ENCODE measurements at places on chromosomes 12 and 14.

DNA sequence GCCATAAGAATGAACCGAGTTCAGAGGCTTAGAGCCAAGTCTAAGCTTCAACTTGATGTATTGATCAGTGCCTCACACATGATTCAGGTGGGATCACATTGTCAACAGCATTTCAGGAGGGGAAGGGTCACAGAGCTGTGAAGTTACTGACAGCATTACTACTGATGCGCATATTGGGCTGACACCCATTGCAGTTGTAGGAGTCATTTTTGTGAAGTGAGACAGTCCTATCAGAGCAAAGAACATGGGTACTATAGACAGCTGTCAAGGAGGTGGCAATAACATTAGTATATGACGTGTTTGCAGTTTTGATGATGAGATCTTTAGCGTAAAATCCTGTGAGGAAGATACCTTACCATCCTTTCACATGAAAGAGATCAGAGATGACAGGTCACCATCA is 206.0 kb upstream of the RBM19 start:
- DNase-seq: no peak

DNA sequence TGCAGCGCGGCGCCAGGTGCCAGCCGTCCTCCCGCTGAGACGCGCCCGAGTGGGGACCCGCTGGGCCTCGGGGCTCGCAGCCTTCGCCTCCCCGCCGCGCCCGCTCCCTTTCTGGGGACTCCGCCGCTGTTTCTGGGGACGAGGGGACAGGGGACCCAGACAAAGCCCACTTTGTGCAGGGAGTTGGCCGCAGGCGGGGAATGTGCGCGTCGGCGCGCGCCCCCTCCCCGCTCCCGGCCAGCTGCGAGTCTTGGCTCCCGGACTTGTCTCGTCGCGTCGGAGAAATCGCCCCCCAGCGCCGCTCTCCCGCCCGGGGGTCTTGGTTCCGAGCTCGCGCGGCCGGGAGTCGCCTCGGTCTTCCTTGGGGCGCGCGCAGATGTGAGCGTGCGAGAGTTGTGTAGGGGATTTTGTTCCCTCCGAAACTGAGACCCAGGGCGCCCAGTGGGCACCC is 717 bp downstream of the VASH1 start:
- no peak for DNase-seq

GRCh38 chr12:70049596-70050360 is 193.5 kb upstream of the CNOT2 start:
- DNase-seq: no peak

DNA sequence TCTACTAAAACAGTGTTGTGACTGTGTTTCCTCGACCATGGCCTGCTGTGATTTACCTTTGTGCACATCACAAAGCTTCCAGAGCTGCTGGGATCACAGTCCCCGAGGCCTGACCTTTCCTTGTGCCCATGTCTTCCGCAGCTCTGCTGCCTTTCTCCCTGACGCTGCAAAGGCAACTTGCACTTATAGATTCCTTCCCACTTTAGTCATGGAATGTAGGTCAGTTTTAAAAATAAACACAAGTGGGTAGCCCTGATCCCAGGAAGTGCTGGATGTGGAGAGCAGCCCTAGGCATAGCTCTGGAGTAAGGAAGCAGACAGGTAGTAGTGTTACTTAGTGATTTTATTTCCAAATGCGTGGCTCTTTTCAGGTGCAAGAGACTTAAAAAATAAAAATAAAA is 825.7 kb downstream of the AACS start:
- no peak for DNase-seq

GRCh38 chr12:130128790-130129735 is 33.2 kb upstream of the FZD10 start:
- no peak for DNase-seq

DNA sequence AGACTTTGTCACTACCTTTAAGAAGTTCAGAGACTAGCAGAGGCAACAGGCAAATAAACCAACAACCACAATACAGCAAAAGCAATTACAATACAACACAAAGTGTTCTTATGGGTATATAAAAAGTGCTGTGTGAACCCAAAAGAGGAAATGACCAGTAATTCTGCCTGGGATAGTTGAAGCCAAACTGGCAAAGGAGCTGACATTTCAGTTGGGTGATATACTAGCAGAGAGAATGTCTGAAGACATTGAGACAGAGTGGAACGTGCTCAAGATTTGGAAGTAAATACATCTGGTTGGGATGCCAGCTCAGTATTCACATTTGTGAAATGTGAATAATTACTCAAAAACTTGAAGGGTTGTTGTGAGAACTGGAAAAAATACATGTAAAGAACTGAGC is 80.6 kb upstream of the GTF2A1 start:
- no peak for DNase-seq

- DNase-seq: peak; percentile 63
Observed at GRCh38 chr14:26984311-26985177, 386.7 kb upstream of the NOVA1 start.

DNA sequence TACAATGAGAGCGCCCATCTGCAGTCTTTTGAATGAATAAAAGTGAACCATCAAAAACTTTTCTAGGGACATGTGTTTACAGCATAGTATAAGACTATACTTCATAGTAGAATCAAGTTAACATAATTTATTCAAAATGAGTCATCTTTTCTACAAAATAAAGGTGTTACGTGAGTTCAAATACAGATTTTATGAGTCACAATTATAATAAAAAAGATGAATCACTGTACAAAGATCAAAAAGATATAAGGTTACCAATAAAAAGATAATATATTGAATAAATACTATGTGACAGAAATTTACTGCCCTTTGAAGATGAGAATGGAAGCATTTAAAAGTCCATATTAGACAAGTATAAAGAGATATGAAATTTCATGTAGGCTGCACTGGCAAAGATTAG is 2.8 kb downstream of the MBIP start:
- DNase-seq: no peak

DNA sequence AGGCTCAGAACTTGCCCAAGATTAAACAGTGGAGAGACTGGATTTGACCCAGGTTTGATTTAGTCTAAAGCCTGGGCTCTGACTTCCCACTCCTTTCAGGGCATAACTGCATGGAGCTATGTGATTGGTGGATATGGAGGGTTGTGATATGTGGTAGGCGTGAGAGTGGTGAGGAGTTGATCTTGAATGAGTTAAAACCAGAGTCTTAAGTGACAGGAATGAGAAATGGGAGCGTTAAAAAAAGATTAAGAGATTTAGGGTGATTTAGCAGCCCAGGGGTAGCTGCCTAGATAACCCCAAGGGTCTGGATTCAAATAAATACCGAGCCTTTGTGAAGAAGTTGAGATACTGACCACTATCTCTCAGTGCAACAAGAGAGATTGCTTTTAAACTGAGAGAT is 8.4 kb downstream of the SYNDIG1L start:
- no peak for DNase-seq

DNA sequence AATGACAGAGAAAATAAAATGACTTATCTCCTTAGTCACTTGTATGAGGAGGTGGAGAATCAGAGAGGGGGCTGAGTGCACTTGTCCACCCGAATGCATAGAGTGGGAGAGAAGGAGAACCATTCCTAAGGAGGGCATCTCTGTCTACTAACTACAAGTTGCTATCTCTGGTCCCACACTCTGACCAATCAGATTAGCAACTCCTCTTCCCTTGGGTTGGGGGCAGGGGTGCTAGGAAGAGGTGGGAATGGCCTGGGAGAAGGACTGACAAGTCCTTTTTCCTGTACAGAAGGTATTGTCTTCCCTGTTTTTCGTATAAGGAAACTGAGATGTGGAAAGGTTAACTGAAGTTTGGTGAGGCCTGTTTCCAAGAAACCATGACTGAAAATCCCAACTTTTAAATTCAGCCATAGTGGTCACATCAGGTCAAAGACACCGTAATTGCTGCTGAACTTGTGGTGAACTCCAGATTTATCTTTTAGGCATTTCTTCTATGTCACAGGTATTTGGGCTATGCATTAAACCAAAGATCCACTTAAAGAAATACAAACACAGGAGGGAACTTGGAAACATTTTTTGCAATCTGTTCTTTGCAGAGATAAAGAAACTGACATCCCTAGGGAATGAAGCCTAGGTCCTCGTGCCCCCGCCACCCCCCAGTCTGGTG is 207.8 kb downstream of the CRADD start:
- no peak for DNase-seq

- DNase-seq: no peak
Observed at GRCh38 chr14:51724650-51725049, 72.9 kb downstream of the FRMD6 start.

DNA sequence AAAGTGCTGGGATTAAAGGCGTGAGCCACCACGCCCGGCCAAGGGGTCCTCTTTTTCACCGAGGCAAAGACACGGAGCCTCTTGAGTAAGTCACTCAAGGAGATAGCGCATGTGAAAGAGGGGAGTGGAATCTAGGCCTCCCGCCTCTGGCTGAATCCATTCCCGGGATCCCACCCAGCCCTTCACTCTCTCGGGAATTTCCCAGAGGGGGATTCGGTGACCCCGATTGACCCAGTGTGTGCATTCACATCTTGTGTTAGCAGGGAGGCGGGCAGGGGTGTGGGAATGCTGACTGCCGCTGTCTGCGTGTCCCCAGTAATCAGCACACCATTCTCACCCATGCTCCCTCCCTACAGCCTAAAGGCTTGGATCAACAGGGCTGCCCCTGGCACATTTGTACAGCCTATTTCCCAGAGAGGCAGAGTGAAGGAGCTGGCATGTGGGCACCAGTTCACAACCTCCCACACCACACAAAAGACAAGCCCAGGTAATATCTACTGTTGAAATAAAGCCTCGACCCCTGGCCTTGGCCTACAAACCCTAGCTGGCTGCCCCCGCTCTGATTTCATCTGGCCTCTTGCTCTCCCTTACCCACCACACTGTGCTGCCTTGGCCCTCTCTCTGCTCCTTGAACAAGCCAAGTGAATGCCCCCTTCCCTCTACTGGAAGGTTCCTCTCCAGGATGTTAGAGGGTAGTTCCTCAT is 1.3 kb upstream of the LTBP2 start:
- no peak for DNase-seq

DNA sequence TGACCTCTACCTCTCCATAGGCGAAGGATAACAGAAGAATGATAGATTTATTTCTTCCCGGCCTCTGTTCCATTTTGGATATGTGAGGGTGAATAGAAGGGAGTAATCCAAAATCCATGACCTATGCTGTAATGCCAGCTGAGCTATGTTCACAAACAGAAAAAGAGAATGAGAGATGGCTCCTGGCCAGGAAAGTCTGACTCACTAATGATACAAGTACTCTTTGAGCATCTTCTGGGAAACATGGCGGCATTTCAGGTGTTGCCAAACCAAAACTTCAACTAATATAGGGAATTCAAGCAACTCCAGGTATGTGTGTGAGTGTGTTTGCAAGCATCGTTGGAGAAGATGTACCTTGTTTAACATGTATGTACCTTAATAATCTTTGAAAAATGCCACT is 55.1 kb downstream of the MED13L start:
- DNase-seq: no peak

GRCh38 chr12:122227341-122227740 is 1.5 kb upstream of the DIABLO start:
- no peak for DNase-seq

DNA sequence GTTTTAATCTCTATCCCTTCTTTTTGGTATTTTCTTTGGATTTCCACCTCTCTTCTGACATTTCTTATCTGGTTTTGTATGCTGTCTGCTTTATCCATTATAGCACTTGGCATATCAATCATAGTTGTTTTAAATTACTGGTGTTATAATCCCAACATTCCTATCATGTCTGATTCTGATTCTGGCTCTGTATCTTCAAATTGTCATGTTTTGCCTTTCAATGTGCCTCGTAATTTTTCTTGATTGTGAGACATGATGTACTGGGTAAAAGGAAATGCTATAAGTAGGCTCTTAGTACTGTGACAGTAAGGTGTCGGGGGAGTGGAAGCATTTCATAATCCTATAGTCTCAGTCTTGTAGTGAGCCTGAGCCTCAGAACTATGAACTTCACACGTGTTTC is 729.3 kb upstream of the NOVA1 start:
- DNase-seq: no peak

DNA sequence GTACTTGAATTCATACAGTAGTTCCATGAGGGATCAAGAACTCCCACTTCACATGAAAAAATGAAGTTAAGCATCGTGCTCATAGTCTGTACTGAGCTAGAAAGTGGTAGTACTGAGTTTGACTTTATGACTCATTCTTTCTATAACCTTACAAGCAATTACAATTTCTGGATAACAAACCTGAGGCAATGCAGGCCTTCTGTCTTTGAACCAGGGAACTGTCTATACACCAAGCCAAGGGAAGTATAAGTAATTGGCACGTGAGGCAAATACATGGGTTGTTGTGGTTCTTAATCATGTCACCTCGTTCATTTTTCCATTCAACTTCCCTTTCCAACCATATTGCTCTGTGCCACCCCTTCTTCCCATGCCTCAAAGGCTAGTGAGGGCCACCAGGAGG is 16.8 kb downstream of the GNS start:
- no peak for DNase-seq

DNA sequence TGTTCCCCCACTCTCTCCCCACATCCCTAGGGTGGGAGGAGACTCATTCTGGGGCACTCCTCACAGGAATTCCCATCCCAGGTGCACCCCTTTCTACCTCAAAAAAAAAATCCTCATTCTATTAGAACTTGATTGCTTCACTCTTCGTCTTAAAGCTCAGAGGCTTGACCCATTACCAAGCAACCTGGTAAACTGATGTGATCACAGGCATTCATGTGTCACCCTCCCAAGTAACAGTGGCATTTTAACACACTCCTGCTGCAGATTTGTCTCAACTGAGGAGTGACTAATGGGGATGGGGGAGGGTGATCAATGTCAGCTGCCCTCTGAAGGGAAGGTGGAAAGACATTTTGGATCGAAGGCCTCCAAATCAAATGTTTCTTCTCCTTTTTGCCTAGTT is 78.1 kb upstream of the PTHLH start:
- no peak for DNase-seq

- no peak for DNase-seq
Observed at GRCh38 chr12:21370845-21371449, 1.8 kb upstream of the IAPP start.

GRCh38 chr12:107558816-107559382 is 126.7 kb upstream of the PWP1 start:
- no peak for DNase-seq

GRCh38 chr14:57205938-57206337 is 62.8 kb downstream of the EXOC5 start:
- DNase-seq: no peak

GRCh38 chr14:24172871-24173281 is 996 bp downstream of the REC8 start:
- no peak for DNase-seq

GRCh38 chr12:14836336-14837210 is 6.8 kb downstream of the ART4 start:
- peak; percentile 44 for DNase-seq

DNA sequence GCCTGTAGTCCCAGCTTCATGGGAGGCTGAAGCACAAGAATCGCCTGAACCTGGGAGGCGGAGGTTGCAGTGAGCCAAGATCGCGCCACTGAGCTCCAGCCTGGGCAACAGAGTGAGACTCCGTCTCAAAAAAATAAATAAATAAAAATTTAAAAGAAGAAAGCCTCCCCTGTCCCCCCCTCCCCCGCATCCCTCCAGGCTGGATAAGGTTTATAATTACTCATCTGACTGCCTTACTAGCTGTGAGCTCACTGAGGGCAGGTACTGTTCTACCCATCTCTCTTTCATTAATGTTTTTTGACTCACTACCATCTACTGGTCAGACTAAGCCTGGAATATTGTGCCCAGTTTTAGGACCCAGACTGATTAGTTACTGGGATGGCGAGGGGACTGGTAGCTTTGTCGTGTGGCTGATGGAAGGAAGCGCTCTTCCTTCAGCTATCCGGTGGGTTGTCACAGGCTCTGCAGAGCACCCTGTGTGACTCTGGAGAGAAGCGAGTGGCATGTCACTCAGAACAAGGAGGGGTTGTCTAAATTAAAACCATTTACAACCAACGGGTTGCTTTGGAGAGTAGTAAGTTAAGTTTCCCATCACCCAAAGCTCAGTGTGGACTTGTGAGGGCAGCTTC is 16.9 kb downstream of the EVL start:
- DNase-seq: no peak
